ENCODE measurements at places on chromosomes 3 and 15.

GRCh38 chr15:60520825-60521368 lies 42.0 kb upstream of the ICE2 start:
- peak; percentile 75 for DNase-seq

DNA sequence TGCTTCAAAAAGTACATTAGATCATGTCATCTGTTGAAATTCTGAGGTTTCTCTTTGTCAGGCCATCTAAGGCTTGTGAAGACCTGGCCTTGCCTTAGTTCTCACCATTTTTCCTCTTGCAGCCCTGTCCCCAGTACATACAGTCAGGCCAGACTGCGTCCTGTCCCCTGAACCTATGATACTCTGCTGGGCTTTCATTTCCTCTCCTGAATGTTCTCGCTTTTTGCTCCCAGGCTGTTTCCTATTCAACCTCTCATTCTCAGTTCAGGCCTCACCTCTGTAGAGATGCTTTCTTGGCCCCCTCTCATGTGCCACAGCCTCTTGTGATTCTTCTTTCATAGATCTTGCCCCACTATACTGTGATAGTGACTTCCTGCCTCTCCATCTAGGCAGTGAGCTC lies 648.8 kb upstream of the KCNMB2 start:
- no peak for DNase-seq

- peak; percentile 40 for DNase-seq
Observed at GRCh38 chr15:30670056-30670455, 44.1 kb downstream of the ARHGAP11B start.

DNA sequence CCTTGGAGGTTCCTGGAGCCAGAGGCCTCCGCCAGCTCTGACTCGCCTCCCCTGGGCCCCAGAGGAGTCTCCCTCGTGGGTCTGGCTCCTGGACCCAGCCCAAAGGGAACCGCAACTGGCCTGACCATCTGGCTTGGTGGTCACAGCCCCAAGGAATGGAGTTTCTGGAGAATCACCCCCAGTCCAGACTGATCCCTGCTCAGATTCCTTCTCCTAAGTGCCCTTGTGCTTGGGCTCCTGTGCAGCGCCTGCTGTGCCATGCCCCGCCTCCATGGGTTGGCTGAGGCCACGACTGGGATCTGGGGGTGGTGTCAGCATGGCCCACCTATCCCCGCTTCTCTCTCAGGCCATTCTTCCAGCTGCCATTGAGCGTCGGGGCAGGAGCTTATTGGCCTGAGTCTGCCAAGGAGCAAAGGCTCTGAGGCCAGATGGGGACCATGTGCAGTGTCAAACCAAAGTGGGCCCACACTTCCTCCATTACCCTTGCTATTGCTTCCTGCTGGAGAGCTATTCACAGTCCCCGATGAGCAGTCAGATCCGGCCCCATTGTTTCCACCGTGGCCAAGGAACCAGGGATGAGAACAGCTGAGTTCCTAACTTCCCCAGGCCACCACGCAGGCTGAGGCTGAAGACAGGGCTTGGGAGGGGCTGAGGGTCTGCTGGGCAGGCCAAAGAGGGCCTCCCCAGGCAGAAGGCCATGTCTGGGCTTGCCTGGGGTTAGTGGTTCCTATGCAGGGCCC lies 19.0 kb downstream of the CSPG4 start:
- peak; percentile 87 for DNase-seq

- no peak for DNase-seq
Observed at GRCh38 chr3:140216249-140216648, 281.3 kb downstream of the CLSTN2 start.

DNA sequence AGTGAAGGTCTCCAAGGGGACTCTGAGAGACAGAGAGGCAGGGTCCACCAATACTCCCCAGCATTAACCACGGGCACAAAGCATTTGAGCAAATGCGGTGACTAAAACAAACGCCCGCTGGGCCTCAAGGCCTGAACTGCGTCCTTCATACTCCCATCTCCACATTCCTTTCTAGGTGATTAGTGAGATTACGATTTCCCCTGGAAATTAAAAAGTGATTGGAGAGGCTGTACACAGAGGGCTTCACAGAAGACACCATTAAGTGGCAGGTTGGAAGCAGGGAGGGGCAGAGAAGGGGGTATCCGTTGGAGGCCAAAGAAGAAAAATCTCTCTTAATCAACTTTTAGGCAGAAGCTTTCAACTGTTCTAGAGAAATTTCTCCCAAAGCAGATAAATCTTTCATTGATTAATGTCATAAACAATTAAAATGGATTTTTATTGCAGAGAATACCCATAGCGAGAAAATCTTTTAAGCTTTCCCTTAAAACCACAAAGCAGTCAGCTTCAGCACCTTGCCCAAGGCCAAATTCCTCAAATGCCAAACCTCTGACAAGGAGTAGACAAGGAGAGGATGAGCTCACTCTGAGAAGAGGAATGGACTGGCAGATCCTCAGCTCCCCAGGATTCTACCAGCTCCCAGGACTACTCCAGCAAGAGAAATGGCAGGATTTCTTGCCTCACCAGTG lies 38.2 kb downstream of the MB21D2 start:
- DNase-seq: peak; percentile 71

DNA sequence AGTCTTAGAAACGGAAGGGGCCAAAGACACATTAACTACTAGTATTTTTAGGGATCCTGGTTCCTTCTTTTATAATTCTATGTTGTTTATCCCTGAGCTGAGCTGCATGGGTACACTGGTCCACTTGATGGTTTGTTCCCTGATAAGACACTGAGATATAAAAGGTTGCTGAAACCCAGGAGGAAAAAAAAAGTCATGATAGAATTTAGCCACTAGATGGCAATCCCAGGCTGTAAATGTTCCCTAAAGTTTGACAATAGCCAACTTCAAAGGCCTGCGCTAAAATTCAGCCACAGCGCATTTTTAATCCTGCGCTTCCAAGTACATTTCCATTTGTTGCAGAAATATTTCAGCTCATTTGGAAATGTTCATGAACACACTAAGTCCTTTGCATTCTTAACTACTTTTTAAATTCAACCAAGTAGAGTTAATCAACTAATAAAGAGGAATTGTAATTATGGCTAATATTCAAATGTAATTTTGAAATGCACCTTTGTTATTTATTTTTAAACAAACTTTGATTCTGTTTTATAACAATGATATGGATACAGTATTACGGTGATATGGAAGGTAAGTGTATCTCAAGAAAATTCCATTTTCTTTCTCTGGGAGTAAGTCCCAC lies 249.3 kb upstream of the FEZF2 start:
- peak; percentile 48 for DNase-seq

DNA sequence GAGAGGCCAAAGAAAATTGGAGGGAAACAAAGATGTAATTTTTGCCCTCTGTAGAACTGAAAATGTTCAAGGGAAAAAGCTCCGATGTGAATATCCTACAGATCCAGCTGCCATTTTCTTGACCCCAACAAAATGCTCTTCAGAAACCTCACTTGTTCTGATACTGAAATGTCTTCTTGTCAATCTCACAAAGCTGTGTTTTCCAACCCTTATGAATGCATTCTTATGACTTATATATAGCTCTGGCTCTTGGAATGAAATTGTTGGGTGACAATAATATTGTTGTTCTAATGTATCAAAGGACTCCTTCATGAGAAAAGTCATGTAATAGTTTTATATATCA lies 157.1 kb upstream of the TGFBR2 start:
- no peak for DNase-seq

GRCh38 chr3:50584391-50584790 lies 15.1 kb downstream of the HEMK1 start:
- DNase-seq: no peak

GRCh38 chr3:193297421-193297820 lies 56.4 kb downstream of the PLAAT1 start:
- DNase-seq: peak; percentile 34

DNA sequence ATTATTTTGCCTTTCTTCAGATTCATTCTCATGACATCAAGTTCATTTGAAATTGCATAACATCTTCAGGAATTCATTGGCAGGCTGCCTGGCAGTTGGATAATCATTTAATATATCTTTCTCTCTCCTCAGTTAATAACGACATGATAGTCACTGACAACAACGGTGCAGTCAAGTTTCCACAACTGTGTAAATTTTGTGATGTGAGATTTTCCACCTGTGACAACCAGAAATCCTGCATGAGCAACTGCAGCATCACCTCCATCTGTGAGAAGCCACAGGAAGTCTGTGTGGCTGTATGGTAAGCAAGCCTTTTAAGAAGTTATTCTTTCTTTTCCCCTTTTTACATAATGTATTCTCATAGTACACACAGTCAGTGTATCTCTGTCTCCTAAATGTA lies 38.2 kb downstream of the TGFBR2 start:
- DNase-seq: no peak
